ENCODE measurements at places on chromosomes 4 and X.

- DNase-seq, result no peak
These were observed 70.3 kb downstream of the ZCCHC12 start for GRCh38 chrX:118893923-118894322.

DNA sequence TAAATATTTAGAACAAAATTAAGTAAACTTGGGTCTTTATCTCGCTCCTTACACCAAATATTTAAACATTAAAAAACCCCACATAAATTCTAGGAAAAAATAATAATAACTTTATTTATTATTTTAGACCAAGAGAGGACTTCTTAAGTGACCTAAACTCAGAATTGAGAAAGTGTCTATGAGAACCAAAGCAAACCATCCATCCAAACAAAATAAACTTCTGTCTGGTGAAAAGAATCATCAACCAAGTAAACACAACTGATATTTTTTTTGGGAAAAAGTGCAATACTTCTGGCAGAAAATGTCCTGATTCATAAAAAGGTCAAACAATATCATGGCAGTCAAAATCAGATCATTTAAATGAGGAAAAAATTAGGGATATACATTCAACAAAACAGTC lies 533.0 kb downstream of the SPRY1 start:
- no peak for DNase-seq

DNA sequence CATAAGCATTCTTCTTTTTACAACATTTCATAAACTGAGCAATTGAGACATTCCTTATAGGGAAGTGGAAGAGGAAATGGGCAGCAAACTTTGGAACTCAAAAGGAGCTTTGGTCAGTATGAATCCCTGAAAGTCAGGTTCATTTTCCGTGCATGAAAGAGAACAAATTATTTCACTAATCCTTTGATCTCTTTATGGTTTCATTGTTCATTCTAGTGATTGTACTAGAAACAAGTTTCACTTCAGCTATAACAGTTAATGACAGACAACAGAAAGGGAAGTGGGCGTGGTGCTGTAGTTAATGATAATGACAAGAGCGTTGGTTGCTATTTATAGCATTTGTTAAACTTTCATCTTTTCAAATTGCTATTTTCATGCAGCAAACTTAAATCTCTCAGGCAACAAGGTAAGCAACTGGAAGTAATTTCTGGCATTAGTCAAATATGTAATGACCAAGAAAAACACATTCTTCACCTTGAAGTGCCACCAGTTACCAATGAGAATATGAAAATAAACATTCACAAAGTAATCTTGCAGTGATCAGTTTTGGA lies 98.4 kb downstream of the AREG start:
- no peak for DNase-seq

DNA sequence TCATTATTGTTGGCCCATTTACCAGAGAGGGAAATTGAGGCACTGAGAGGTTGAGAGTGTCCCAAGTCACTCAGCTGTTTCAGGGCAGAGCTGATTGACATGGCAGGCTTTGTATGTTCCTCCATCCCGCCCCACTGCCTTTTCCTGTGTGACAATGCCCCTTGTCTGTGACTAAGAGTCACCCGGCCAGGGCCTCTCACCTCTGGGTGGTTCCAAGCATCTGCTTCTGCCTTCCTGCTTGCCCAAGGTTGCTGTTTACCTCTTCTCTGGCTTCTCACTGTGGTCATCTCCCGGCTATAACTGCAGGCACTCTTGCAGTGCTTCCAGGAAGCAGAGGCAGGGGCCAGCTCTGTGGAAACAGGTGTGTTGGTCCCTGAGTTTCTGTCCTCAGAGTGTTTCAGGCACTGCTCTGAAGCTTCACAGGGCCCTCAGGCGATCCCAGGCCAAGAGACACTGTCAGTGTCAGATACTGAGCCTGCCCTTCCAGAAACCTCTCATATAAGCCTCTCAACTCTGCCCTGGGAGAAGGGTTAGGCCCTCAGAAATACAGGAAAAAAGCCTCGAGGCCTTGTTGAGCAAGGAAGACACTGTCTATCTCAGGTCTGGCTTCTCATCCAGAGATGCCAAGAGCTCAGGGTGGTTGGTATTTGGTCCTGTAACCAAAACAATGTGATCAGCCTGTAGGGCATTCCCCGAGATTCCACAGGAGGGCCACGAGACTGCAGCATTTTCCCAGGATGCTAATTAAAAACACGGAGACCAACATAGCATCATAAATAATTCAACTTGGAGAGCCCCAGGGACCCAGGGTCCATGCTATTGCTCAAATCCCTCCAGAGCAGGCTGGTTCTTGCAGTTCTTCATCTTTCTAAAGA lies 42.0 kb upstream of the PROM1 start:
- no peak for DNase-seq

DNA sequence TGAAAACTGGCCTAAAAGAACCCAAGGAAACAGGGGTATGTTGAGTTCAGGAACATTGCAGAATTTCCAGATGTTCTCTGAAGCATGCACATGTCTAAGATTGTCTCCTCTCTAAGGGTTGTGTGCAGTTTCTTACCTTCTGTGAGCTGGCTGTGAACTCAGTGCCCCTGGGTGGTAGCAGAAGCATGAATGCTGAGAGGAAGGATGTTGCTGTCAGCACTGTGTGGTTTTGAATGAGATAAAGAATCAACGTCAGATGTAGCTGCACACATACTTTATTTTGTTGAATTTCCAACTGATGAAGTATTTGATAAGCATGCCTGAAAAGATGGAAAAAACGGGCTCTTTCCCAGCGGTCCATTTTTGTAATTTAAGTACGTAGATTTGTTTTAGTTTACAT lies 23.8 kb upstream of the CD38 start:
- no peak for DNase-seq

DNA sequence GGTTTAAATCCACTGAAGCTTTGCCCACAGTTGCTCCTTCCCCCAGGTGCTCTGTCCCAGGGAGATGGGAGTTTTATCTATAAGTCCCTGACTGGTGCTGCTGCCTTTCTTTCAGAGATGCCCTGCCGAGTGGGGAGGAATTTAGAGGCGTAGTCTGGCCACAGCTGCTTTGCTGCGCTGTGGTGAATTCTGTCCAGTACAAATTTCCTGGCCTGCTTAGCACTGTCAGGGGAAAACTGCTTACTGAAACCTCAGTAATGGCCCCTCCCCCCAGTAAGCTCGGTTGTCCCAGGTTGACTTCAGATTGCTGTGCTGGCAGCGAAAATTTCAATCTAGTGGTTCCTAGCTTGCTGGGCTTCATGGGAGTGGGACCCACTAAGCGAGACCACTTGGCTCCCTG lies 40.1 kb downstream of the UGT2B17 start:
- DNase-seq, result no peak

DNA sequence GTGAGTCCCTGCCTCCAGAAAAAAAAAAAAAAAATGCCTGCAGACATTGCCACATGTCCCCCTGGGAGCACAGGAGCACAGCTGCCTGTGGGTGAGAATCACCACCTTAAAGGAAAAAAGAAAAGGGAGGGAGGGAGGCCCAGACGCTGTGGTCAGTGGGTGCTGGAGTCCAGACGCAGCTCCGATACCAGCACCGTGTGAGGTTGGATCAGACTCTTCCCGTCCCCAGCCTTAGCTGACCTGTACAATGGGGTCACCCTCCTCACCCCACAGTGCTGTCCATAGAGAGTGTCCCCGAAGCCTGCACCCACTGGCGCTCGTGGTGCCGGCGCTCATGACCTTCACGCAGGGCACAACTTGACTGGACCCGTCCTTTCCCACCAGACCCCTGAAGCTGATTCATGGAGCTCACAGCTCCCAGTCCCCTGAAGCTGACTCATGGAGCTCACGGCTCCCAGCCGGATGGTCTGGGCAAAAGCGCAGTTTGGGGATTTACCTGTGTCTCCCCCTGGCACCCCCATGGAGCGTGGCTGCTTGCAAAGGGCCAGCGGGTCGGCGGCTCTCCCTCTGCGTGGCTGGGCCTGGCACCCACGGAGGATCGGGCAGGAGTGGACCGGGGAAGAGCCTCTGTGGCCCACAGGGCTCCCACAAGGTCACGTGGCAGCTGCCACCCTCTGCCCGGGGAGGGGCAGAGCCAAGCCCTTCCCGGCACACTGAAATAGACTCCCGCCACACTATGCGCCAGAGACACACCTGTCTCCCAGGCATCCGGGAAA lies 31.4 kb downstream of the ABLIM2 start:
- DNase-seq, result no peak

GRCh38 chrX:48998391-48998790 lies 3.7 kb downstream of the GRIPAP1 start:
- DNase-seq, result no peak

- no peak for DNase-seq
These were observed 11.0 kb downstream of the PGM2 start for GRCh38 chr4:37837446-37837845.

DNA sequence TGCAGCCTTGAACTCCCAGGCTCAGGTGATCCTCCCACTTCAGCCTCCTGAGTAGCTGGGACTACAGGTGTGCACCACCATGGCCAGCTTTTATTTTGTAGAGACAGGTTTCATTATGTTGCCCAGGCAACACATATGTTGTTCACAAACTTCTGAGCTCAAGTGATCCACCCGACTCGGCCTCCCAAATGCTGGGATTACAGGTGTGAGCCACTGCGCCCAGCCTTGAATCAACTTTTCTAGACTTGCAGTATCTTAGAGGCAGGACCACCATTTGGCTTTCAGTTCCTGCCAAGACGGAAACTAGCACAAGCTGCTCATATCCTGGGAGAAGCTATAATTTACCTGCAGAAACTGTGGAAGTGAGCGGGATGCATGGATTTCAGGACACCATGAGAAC lies 19.9 kb downstream of the NAT8L start:
- DNase-seq, result no peak

- DNase-seq, result no peak
These were observed 498.0 kb downstream of the STPG2 start for GRCh38 chr4:97645071-97645821.

- DNase-seq, result no peak
These were observed 118.5 kb downstream of the TLL1 start for GRCh38 chr4:165991325-165992180.

DNA sequence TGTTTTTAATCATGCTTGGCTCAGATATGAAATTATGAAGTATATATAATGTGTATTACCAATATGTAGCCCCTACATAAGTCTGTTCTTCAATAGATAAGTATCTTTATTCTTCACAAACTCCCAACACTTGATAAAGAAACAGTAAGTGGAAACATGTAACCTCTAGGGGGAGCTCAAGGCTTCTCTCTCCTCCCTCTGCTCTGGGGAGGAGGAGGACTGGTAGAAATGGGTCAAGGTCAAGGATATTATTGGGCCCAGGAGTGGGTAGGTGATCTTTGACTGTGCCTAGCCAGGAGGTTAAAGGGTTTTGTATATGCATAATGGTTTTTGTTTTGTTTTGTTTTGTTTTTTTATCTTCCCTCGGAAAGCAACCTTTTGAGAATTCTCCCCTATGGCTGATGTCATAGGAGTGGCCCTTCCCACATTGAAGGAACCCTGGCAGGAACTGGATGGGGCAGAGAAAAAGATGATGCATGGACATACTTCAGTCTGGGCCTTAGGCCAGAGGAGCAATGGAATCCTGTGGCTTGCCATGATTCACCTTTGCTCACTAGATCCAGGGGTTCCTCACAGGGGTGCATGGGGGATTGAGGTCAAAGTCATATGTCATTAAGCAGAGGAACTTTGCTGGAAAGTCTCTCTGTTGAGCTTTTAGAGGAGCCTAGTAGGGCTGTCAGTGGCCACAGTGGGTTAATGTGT lies 460.3 kb downstream of the MID1IP1 start:
- no peak for DNase-seq

DNA sequence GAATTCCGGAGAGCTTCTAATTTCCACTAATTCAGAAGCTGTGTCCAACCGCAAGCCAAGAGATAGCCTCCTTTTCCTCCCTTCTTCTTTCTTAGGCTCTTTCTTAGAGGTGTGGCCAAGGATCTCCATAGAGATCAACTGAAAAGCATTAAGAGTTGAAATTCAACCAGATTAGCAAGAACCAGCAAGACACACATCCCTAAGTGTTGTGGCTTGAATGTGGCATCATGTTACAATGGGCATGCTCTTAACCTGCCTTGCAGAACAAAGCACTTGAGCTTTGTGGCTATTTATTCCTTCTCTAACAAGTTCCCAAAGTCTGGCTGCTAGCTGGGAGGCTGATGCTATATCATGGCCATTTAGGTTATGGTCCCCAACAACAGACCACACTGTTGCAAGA lies 10.4 kb downstream of the ANOS1 start:
- no peak for DNase-seq

DNA sequence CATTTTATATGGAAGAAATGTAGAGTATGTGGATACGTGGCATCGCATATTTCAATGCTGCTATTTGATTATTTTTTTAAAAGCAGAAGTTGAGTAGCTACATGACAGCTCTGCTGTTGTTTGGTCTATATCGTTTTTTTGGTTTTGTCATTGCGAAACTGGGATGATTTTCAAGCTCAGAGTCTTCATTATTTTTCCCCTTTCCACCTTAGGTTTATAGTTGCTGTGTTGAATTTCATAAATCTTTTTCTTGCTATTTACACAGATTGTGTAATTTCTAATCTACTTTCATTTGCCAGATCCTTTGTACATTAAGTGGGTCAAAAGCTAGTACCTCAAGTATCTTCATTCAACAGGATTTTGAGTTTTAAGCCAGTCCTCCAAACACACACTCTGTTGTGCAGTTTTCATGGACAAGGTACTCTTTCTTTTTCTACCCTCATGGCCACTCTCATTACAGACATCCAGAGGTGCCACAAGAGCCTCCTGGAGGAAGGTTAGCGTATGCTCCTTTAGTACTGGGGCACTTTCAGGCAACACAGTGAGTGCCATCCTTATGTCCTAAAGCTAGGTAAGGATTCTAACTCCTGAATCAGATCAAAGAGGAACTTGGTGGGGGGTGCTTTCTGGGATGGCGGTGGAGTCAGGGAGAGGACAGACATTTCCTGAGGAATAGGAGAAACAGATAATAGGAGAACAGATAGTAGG lies 123.2 kb downstream of the FHIP1A start:
- DNase-seq, result no peak

- no peak for DNase-seq
These were observed 101.3 kb upstream of the MAGEB10 start for GRCh38 chrX:27706526-27706925.

- no peak for DNase-seq
These were observed 37.2 kb downstream of the IDS start for GRCh38 chrX:149467920-149468319.

- DNase-seq, result no peak
These were observed 444.2 kb upstream of the SLIT2 start for GRCh38 chr4:19807505-19807904.

DNA sequence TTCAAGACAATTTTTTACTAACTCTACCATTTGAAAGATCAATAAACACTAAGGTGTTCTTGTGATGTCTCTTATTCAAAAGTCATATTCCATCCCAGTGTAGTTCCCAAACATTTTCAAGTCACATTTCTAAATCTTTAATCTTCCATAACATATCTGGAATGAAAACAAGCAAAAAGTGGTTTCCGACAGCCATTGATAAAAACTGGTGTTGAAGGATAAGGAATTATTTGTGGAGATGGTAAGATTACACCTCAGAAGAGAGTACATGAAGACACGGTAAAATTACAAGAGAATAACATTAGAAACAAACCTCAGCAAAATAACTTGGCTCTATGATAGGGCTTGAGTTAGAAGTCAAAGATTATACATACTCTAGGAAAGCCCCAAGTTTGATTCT lies 4.3 kb downstream of the CHIC2 start:
- DNase-seq, result no peak

Measured in left renal pelvis (tissue), 4 donors.